ENCODE measurements at places on chromosomes 4 and X. TPM values are rescaled to one million over a fixed set of nuclear protein-coding genes. Genes with fewer than 3 reads are reported as not detected.

The GSX2 gene
- total RNA-seq = 0.34 TPM

The EGF gene
- not detected for total RNA-seq

The MAGEA8 gene
- total RNA-seq = not detected

The LGI2 gene
- 12.0 TPM for total RNA-seq

The CACNA1F gene
- total RNA-seq = not detected

DNA sequence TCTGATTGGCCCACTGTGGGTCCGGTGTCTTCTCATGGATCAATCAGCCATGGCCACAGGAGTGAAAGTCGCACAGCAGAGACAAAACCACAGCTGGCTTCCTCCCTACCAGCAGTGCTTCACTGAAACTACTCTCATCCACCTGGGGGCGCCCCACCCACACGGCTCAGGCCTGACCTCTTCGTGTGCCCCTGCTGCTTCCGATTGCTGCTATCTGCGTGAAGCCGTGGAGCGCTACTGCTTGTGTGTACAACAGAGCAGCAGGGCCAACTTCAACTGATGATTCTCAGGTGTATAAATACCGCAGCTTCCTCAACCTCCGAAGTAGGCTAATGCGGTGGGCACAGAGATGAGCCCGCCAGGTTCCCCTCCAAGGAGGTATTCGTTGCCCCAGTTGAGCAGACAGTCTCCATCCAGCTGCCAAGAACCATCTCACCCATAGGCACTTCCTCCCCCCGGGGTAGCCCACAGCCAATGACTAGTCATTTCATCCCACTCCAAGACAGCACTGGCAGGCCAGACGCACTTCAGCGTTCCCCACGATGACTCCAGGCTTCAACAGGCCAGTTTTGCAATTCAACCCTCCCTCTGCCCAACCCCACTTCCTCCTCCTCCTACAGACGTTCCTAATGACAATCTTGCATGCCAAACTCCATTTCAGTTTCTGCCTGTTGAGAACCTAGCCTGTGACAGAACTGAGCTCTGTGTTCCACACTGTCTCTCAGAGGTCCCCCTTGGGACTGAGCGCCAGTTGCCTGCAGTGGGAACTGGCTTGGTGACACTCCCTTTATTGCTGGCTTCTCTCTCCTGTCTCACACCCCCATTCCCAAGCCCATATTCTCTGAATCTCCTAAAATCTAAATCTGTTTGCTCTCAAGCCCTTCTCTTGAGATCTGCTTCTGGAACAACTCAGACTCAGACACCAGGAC is 41.3 kb upstream of the ATP6AP2 start:
- peak; percentile 83 for DNase-seq

- DNase-seq = no peak
Observed at GRCh38 chr4:156962528-156962974, 9.0 kb downstream of the PDGFC start.

DNA sequence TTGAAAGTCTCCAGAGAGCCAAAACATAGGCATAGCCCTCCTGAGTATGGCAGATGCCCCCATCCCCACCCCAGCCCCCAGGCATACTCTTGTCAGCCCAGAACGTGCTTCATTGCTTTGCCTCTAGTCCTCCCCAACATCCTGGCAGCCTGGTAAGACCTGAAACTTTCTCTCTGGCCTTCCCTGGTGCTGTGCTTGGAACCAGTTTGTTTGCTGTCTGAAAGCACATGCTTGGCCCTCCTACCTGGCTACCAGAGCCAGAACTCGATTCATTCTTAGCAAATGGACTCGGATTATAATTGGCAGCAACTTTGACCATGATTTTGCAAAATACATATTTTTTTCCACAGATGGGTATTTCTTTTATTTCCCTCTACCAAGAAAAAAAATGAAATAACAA is 248.1 kb downstream of the USP46 start:
- no peak for DNase-seq
